ENCODE measurements at places on chromosomes 1 and 21. TPM values are rescaled to one million over a fixed set of nuclear protein-coding genes. Genes with fewer than 3 reads are reported as not detected.

The NOS1AP gene
- 4.4 TPM for total RNA-seq

DNA sequence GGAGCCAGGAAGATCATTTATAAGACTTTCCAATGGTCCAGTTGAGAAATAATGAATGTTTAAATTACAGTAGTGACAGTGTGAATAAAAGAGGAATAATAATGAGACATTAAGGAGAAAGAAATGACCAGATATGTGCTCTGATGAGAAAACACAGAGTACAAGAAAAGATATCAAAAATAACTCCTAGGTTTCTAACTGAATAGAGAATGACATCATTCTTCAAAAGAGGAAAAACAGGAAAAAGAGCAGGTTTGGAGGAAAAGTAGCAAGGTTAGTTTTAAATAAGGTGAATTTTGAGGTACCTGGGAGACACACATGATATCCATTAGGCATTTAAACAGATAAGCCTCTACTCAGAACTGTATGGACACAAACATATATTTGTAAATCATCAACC is 55.0 kb downstream of the ANKRD13C start:
- peaks cover 24% of the 10 kb centered on the region for H3K36me3 ChIP-seq
- H3K27ac ChIP-seq: no peak overlapping the region
- H3K27me3 ChIP-seq: no peaks in the 10 kb centered on the region
- DNase-seq: no peak
- no peak overlapping the region for H3K4me3 ChIP-seq
- no peaks in the 10 kb centered on the region for H3K4me1 ChIP-seq

- H3K4me1 ChIP-seq: no peaks in the 10 kb centered on the region
- DNase-seq: no peak
- no peak overlapping the region for H3K4me3 ChIP-seq
- no peak overlapping the region for H3K27ac ChIP-seq
- H3K36me3 ChIP-seq: peaks cover 2% of the 10 kb centered on the region
These were observed 79.9 kb upstream of the GPR52 start for GRCh38 chr1:174367892-174368291.

The C8B gene
- total RNA-seq: not detected

GRCh38 chr1:82168482-82168881 is 367.7 kb downstream of the ADGRL2 start:
- no peaks in the 10 kb centered on the region for H3K4me1 ChIP-seq
- H3K27ac ChIP-seq: no peak overlapping the region
- H3K4me3 ChIP-seq: no peak overlapping the region
- no peaks in the 10 kb centered on the region for H3K27me3 ChIP-seq
- no peaks in the 10 kb centered on the region for H3K36me3 ChIP-seq

The CCDC27 gene
- total RNA-seq: not detected

DNA sequence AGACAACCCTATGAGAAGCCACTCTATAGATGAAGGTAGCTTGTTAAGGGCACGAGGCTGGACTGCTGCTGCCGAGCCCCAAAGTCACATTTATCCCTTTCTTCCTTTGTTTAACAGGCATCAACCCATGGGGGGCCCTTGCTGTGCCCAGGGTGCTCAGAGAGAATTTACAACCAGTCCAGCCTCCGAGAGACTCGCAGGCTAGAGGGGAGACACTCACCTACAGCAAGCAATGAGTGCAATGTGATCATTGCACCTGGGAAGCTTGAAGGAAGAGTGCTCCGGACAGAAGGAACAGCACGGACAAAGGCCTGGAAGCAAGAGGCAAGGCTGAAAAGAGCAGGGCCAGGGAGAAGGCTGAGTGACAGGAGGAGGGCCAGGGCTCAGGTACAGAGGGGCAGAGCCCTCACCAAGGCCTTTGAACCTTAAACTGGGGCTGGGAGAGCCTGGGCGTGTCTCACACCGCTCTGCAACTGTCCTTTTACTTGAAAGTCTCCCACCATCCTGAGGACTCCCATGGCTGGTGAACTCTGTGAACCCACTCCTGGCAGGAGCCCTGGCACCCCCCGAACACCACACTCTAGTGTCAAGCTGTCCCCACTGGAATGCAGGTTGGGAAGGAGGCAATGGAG is 27.3 kb downstream of the DMRTB1 start:
- DNase-seq: no peak
- no peak overlapping the region for H3K4me3 ChIP-seq
- peaks cover 60% of the 10 kb centered on the region for H3K27me3 ChIP-seq
- H3K4me1 ChIP-seq: peaks cover 9% of the 10 kb centered on the region

The CYP4Z1 gene
- not detected for total RNA-seq

DNA sequence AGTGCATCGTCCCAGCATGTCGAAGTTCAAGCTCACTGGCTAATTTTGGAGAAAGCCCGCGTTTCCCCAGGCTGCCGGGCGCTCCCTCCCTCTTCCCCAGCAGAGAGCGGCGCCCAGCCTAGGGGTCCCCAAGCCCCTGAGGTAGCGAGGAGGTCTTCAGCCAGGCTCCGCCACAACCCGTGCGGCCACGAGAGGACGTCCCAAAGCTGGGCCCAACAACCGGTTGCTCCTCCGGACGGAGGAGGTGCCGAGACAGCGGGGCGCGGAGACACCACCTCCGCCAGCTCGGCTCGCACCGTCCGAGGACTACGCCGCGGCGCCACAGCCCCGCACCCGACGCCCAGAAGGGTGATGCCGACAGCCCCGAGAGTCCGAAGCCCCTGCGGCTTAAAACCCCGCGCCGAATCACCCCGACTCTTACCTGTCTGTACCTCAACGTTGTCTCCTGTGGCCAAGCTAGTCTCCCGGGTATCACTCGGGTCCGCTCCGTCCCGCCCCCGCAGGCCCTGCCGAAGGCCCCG is at the start of gene DENND2C:
Gene DENND2C, minus strand, starts transcription at position 488 of the 521 bp plus-strand sequence. CDS start 44,065 bp downstream, outside the sequence.
- H3K27me3 ChIP-seq: peaks cover 40% of the 10 kb centered on the region
- H3K4me3 ChIP-seq: peak within 1 kb of the TSS; percentile 87
- peak within 1 kb of the TSS; percentile 79 for H3K27ac ChIP-seq
- no peak for DNase-seq

The MIS18A gene
- total RNA-seq: 18.9 TPM

The KIAA1614 gene
- 7.3 TPM for total RNA-seq

The DYRK3 gene
- 4.6 TPM for total RNA-seq

The C1orf116 gene
- total RNA-seq: 0.67 TPM

The DCDC2B gene
- total RNA-seq: not detected

The HNRNPU gene
- 436 TPM for total RNA-seq

The AKR7A3 gene
- total RNA-seq: 3.1 TPM

The HSD11B1 gene
- not detected for total RNA-seq

DNA sequence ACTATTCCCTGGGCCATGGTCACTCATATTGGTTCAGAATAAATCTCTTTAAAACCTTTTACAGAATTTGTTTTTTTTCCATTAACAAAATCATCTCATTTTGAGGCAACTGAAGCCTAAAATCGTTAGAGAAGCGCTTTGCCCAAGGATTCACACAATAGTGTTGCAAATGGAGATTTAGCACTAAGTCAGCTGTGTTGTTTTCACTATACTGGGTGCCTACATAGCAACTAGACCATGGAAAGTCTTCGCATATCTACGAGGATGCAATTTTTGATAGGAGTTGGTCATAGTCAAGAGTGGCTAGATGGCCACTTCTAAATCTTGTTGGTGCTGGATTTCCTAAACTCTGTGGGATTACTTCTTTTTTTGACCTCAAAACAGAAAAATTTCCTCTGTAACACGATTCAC is 530 bp upstream of the TIPRL start:
- no peak for DNase-seq
- no peaks in the 10 kb centered on the region for H3K36me3 ChIP-seq
- H3K4me3 ChIP-seq: no peak overlapping the region
- H3K27me3 ChIP-seq: peaks cover 2% of the 10 kb centered on the region

DNA sequence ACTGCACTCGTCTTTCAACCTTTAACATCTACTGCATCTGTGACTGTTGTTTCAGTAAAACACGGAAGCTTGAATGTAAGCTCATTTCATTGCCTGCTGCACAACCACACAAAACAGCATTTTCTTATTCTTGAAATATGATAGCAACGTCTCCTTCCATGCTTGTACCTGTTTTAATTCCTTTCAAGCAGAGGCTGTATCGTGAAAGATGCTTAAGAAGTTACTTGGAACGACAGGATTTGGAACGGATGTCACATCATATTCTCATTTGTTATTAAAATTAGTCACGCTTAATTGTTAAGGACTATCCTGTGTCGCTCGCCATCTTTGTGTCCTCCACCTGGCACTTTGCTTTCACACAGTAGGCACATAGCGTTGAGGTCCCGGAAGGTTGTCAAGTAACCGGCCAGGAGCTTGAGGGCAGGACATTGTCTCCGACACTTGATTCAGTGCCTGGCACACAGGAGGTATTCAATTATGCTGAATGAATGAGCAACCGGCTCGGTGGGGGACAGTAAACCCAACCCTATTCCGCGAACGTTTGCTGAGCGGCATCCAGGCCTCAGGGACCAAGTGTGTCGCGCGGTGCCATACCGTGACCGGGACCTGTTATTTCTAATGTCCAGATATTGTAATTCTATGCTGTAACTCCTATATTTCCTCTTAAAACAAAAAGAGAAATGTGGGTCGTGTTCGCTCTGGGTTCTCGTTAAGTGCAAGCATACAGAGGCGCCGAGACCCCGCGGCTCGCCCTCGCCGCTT is 499 bp upstream of the SH3GLB1 start:
- peaks cover 23% of the 10 kb centered on the region for H3K4me1 ChIP-seq
- H3K27ac ChIP-seq: peak overlapping the region; percentile 97
- H3K4me3 ChIP-seq: peak overlapping the region; percentile 94
- peaks cover 2% of the 10 kb centered on the region for H3K27me3 ChIP-seq
- H3K36me3 ChIP-seq: peaks cover 3% of the 10 kb centered on the region
- peak; percentile 19 for DNase-seq

The CASZ1 gene
- total RNA-seq: 11.2 TPM

- no peak overlapping the region for H3K27ac ChIP-seq
- H3K36me3 ChIP-seq: peaks cover 10% of the 10 kb centered on the region
- H3K4me1 ChIP-seq: peaks cover 34% of the 10 kb centered on the region
- no peaks in the 10 kb centered on the region for H3K27me3 ChIP-seq
- no peak for DNase-seq
These were observed 21.9 kb downstream of the NFIA start for GRCh38 chr1:61104220-61104671.

The TFB2M gene
- total RNA-seq: 12.1 TPM

GRCh38 chr21:45996311-45997204 is 15.0 kb downstream of the COL6A1 start:
- H3K27me3 ChIP-seq: no peaks in the 10 kb centered on the region
- H3K4me3 ChIP-seq: no peak overlapping the region
- DNase-seq: no peak
- H3K36me3 ChIP-seq: peaks cover 4% of the 10 kb centered on the region
- H3K27ac ChIP-seq: peak overlapping the region; percentile 5

- no peaks in the 10 kb centered on the region for H3K27me3 ChIP-seq
- H3K36me3 ChIP-seq: no peaks in the 10 kb centered on the region
- H3K27ac ChIP-seq: no peak overlapping the region
- no peak overlapping the region for H3K4me3 ChIP-seq
These were observed 99.5 kb downstream of the LYPLAL1 start for GRCh38 chr1:219273088-219273686.

GRCh38 chr1:178664278-178664677 is 60.8 kb upstream of the RALGPS2 start:
- H3K4me1 ChIP-seq: no peaks in the 10 kb centered on the region
- H3K27ac ChIP-seq: no peak overlapping the region
- H3K4me3 ChIP-seq: no peak overlapping the region
- no peaks in the 10 kb centered on the region for H3K36me3 ChIP-seq
- no peak for DNase-seq

The CCT8 gene
- total RNA-seq: 174 TPM

The OLIG2 gene
- 0.35 TPM for total RNA-seq

DNA sequence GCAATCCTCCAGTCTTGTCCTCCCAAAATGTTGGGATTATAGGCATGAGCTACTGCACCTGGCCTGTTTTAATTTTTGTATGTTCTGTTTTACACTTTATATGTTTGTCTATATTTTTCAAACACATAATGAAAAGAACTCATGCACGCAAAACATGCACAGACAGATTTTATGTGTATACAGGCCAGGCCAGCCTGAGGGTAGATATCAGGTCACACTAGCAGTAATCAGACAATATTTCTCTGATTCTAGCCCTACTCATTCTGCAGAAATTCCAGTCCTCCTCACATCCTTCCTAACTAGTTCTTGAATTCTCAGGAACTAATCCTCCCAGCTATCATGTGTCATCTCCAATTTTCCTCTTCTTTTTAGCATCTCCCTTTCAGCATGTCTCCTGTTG is 27.8 kb upstream of the PHGDH start:
- peaks cover 39% of the 10 kb centered on the region for H3K4me1 ChIP-seq
- no peak for DNase-seq
- no peaks in the 10 kb centered on the region for H3K27me3 ChIP-seq
- H3K4me3 ChIP-seq: no peak overlapping the region
- H3K36me3 ChIP-seq: no peaks in the 10 kb centered on the region

GRCh38 chr1:25185409-25186160 is 46.7 kb downstream of the SYF2 start:
- H3K27ac ChIP-seq: no peak overlapping the region
- no peaks in the 10 kb centered on the region for H3K27me3 ChIP-seq
- H3K36me3 ChIP-seq: no peaks in the 10 kb centered on the region
- H3K4me3 ChIP-seq: no peak overlapping the region
- peaks cover 11% of the 10 kb centered on the region for H3K4me1 ChIP-seq

- H3K27ac ChIP-seq: no peak overlapping the region
- no peaks in the 10 kb centered on the region for H3K27me3 ChIP-seq
- H3K4me1 ChIP-seq: peaks cover 16% of the 10 kb centered on the region
- DNase-seq: no peak
- H3K4me3 ChIP-seq: no peak overlapping the region
- no peaks in the 10 kb centered on the region for H3K36me3 ChIP-seq
These were observed 14.7 kb upstream of the CSF1 start for GRCh38 chr1:109895720-109896504.

DNA sequence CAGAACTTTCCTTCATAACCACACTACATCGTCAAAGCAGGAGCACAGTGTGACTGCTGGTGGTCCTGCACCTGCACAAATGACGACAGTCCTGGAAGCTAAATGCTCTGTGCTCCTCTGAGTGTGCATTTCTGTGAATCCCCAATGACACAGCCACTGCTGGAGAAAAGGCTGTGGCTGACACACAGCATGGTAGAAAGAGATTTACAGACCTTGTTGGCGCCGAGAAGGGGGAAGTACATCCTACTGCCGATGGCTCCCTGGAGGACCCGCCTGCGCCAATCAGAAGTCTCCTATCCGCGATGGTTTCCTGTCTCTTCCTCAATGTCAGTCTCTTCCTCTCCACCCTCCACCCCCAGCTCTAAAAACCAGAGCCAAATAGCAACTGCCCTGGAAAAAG is 115.4 kb upstream of the RAB4A start:
- H3K27ac ChIP-seq: no peak overlapping the region
- no peak for DNase-seq
- no peak overlapping the region for H3K4me3 ChIP-seq
- H3K36me3 ChIP-seq: no peaks in the 10 kb centered on the region
- peaks cover 11% of the 10 kb centered on the region for H3K4me1 ChIP-seq
